Naive thymus-derived CD4-positive, alpha-beta T cell (primary cell): ENCODE measurements at places on chromosomes 7 and 10. TPM values are rescaled to one million over a fixed set of nuclear protein-coding genes. Genes with fewer than 3 reads are reported as not detected.

The PIK3AP1 gene
- 7.0 TPM for total RNA-seq

The MUC12 gene
- not detected for total RNA-seq

The HOGA1 gene
- total RNA-seq = not detected in 2 replicates

GRCh38 chr10:110083884-110084283, 76.1 kb downstream of the ADD3 start:
- H3K27me3 ChIP-seq = no peaks in the 10 kb centered on the region
- no peak for DNase-seq
- no peaks in the 10 kb centered on the region for H3K36me3 ChIP-seq
- no peak overlapping the region for H3K4me3 ChIP-seq

DNA sequence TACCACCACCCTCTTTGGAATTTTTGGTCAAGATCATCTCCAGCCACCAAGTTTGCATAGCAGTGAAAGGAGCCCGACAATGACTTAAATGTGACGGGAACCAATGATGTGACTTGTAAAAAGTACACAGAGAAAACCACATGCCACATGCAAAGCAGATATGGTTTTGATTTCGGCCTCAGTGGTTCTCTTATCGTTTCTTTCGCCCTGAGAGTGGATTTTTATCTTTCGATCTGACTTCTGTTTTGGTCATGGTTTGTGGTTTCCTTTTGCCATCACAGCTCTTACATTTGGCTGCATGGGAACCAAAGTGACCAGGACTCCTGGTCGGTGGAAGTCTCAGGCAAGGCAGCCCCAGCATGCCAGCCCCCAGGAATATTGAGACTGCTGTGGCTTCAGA, 31.5 kb downstream of the TCF7L2 start:
- no peak overlapping the region for H3K27ac ChIP-seq
- H3K4me1 ChIP-seq = peaks cover 6% of the 10 kb centered on the region
- no peak overlapping the region for H3K4me3 ChIP-seq
- no peaks in the 10 kb centered on the region for H3K36me3 ChIP-seq
- no peak for DNase-seq

GRCh38 chr10:71351628-71352319, 32.7 kb downstream of the SLC29A3 start:
- no peak overlapping the region for H3K27ac ChIP-seq
- H3K4me1 ChIP-seq = no peaks in the 10 kb centered on the region
- H3K4me3 ChIP-seq = no peak overlapping the region
- DNase-seq = no peak

GRCh38 chr10:76645341-76645740, 992.3 kb downstream of the KCNMA1 start:
- DNase-seq = no peak
- H3K27me3 ChIP-seq = no peaks in the 10 kb centered on the region
- H3K36me3 ChIP-seq = no peaks in the 10 kb centered on the region
- no peaks in the 10 kb centered on the region for H3K4me1 ChIP-seq
- no peak overlapping the region for H3K4me3 ChIP-seq
